ENCODE measurements at places on chromosomes 5 and 9. TPM values are rescaled to one million over a fixed set of nuclear protein-coding genes. Genes with fewer than 3 reads are reported as not detected.

The CER1 gene
- not detected for total RNA-seq

The STC2 gene
- total RNA-seq, result 110 TPM

The OR1Q1 gene
- not detected for total RNA-seq

The SLC24A2 gene
- total RNA-seq, result not detected

The FBN2 gene
- total RNA-seq, result 51.2 TPM

The LCN12 gene
- total RNA-seq, result not detected

The FCN2 gene
- not detected for total RNA-seq

The NPR3 gene
- 0.08 TPM for total RNA-seq

The CLIC3 gene
- total RNA-seq, result 8.7 TPM

All from hair follicular keratinocyte (primary cell).